Upper lobe of left lung (tissue), 6 donors: ENCODE measurements at places on chromosomes 2 and 18. TPM values are rescaled to one million over a fixed set of nuclear protein-coding genes. Genes with fewer than 3 reads are reported as not detected.
A peak's percentile ranks its signal among the peaks of the same experiment; 100 is the strongest.

- DNase-seq: no peak
These were observed 169.2 kb upstream of the NOSTRIN start for GRCh38 chr2:168633200-168633599.

GRCh38 chr2:226943862-226944620 is 108.2 kb downstream of the RHBDD1 start:
- no peak for DNase-seq

RNF152 gene
- 21.3 TPM for total RNA-seq

- peak; percentile 54 for DNase-seq
These were observed at the start of gene SEMA4C for GRCh38 chr2:96869822-96870625. Gene SEMA4C (minus strand): TSS chr2:96870080. CDS start chr2:96867886, 2,194 bp downstream.

GRCh38 chr2:6072768-6073167 is 380.6 kb downstream of the SOX11 start:
- DNase-seq: no peak

SS18 gene
- total RNA-seq: 96.4 TPM

DNA sequence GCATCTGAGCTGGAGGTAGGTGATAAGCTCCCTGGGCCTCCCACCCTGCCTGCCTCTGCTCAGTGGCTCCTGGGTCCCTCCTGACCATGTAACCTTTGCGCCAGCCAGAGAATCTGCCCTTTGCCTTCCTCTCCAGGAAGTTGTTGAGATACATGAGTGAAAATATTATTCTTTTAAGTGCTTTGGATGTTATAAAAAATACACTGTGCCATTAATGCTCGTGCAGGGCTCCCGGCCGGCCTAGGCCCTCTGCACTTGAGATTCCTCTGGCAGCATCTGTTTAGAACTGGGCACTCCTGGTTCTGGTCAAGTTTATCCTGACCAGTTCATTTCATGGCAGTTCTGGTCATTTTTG is 18.8 kb downstream of the AGAP1 start:
- DNase-seq: no peak

DNA sequence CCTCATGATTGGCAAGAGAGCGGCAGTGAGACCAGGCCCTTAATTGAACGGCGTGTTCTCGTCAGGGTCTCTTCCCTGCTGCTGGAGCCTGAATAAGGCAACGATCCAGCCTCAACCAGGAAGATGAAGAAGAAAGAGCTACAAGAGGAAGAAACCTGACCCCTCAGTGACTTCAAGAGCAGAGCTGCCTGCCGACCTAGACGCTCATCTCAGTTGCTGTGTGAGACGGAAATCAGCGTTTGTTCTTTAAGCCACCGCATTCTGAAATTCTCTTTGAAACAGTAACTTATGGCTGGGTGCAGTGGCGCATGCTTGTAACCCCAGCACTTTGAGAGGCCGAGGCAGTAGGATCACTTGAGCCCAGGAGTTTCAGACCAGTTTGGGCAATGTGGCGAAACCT is 29.6 kb upstream of the KCNG3 start:
- DNase-seq: no peak

SERPINB11 gene
- not detected for total RNA-seq

DNA sequence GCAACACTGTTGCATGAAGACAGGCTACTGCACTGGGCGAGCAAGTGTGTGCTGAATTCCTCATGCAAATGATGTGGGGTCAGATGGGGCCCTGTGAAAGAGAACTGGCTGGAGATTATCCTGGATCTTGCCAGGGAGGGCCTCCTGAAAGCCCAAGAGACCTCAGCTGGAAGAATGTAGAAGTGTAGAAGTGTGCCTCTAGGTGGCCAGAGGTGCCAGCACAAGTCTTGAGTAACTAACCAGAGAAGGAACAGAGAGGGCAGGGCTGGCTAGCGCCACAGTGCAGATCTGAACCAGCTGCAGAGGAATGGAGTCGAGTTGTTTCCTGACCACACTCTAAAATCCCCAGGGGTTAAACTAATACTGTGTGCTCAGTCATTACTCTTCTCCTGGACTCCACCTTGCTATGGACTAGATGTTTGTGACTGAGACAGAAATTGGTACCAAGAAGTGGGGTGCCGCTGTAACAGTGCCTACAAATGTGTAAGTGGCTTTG is 399.3 kb downstream of the LRATD1 start:
- no peak for DNase-seq

EGR4 gene
- total RNA-seq: not detected

- no peak for DNase-seq
These were observed 189.1 kb downstream of the NBAS start for GRCh38 chr2:15372019-15372418.

GRCh38 chr18:35662293-35663062 is 80.9 kb downstream of the GALNT1 start:
- DNase-seq: no peak

MATN3 gene
- 9.2 TPM for total RNA-seq

NRP2 gene
- 68.8 TPM for total RNA-seq

DNAH6 gene
- total RNA-seq: 11.5 TPM

EPG5 gene
- total RNA-seq: 109 TPM

HOXD1 gene
- 4.4 TPM for total RNA-seq

RTP5 gene
- total RNA-seq: 1.4 TPM

DNA sequence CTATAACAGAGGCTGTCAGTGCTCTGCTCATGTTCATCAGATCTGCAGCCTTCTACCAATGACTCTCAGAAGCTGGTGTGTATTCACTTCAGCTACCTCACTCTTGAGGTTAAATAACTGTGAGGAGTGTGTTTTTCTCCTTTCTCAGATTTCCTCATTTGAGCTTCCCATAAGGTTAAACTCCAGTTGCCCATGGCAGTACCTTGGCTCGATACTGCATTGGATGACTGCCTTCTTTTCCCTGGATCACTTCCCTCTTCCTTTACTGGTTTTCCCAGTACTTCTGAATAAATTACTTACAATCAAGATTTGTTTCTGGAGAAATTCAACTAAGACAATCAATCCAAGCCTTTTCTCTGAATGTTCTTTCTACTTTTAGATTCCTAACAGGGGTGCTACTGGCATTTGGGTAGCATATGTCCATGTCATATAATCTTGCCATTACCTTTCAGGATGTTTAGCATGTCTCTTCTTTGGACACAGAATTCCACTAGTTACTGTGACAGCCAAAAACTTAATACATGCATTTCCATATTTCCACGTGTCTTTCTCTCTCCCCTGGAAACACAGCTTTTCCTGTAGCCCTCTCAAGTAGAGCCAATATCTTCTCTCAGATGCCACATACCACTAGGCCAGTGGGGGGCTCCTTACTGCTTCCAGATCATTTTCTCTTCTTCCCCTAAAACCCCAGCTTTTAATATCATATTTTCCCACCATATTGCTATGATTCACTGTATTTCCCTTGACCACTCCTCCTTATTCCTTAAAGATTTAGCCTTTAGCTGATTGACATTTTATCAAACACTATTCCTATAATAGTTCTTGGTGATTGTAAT is 15.0 kb upstream of the SPOPL start:
- no peak for DNase-seq

TLX2 gene
- total RNA-seq: 0.26 TPM

GRCh38 chr2:173752152-173752551 is 213.0 kb downstream of the SP3 start:
- DNase-seq: no peak

TMSB10 gene
- 5,234 TPM for total RNA-seq

DNA sequence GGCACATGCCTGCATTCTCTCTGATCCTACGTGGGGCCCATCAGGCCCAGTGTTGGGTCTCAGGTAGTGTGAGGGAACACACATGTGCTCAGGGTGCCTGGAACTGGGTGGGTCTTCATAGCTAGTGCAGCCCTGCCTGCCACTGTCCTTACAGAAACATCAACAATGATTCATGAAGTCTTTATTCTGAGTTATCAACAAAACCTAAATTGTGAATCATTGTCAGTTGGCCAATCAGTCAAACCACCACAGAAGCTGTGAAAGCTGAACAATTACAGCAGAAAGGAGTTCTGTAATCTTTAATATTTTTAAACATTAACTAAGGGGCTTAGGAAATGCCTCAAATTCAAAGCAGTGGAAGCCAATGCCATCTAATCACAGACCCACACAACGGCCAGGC is 82.8 kb upstream of the ZNF521 start:
- DNase-seq: no peak

DNA sequence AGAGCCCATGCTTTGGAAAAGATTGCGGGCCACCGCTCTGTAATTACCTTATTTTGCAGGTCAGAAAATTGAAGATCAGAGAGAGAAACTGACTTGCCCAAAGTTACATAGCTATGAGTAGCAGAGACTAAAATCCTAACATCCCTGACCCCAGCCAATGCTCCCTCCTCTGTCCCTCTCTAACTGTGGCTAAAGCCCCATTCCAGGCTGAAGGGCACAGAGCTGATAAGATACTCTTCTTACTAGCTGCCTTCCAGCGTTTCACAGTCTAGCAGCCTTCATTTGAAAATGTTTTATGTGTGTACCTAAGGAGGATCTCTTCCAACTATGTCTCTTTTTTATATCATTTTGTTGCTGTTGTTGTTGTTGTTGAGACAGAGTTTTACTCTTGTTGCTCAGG is 81.4 kb upstream of the LRATD1 start:
- no peak for DNase-seq

FBXO41 gene
- total RNA-seq: 3.7 TPM

DNA sequence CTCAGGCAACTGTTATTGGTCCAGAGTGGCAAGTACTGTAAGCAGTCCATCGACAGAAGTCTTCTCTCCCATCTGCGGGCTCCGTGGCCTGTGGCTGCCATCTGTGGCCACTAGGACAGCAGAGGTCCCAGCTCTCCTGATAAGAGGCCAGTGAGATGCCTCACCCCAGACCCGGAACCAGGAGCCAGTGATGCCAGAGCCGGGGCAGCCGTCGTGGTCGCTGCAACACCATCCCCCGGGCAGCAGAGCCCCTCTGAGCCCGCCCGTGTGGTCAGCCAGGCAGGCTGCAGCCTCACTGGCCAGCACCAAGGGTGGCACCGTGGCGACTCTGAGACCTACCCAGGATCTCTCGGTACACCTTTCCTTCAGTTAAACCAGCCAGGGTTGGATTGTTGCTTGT is 8.7 kb downstream of the GPR148 start:
- DNase-seq: no peak

DNA sequence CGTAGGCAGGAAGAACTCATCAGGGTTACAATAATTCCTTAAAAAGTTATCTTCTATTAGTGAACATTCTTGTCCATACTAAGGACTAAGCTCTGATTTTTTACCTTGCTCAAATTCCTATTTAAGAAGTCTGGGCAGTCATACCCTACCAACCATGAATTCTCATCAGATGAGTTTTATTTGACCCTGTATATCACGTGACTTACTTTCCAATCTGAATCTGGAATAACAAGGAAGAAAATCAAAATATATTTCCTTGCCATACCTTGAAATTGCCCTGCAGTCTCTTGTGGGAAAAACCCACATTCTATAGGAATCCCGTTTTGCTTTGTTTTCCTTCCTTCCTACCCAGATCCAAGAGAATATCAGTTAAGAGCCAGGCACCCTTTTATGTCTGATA is 352.7 kb downstream of the AKAIN1 start:
- DNase-seq: no peak

PLCD4 gene
- 0.98 TPM for total RNA-seq

GRCh38 chr2:9897846-9898245 is 53.6 kb upstream of the GRHL1 start:
- no peak for DNase-seq

DNA sequence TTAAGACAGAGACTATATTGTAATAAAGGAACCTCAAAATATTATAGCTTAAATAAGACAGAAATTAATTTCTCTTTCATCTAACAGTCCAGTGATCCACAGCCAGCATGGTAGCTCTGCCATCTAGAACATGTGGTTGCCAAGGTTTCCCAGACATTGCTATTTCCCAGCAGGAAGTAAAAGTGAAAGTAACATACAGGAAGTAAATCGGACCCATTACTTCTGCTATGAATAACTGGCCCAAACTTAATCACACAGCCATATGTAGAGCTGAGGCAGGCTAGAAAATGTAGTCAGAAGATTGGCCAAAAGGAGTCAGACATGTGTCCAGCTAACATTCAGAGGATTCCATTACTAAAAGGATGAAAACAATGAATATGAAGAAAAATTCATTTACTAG is 71.0 kb downstream of the NOL4 start:
- DNase-seq: no peak
